EH (cell line): ENCODE measurements at places on chromosomes 11 and 22.

- DNase-seq, result no peak
These were observed 266.7 kb upstream of the C11orf87 start for GRCh38 chr11:109155291-109155690.

DNA sequence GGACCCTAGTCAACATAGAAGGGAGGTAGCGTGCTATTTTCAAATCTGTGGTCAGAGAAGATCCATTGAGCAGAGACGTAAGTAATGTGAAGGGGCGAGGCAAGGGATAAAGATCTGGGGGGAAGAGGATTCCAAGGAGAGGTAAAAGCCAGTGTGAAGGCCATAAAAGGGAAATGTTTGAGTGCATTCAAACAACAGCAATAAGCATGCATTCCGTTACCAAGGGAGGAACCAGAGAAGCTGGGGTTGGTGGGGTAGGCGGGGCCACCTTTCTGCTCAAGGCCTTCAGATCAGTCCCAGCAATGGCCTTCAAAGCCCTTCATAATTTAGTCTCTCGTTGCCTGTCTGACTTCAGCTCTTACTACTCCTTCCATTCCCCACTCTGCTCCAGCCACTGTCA lies 18.4 kb upstream of the SMPD1 start:
- peak; percentile 16 for DNase-seq

DNA sequence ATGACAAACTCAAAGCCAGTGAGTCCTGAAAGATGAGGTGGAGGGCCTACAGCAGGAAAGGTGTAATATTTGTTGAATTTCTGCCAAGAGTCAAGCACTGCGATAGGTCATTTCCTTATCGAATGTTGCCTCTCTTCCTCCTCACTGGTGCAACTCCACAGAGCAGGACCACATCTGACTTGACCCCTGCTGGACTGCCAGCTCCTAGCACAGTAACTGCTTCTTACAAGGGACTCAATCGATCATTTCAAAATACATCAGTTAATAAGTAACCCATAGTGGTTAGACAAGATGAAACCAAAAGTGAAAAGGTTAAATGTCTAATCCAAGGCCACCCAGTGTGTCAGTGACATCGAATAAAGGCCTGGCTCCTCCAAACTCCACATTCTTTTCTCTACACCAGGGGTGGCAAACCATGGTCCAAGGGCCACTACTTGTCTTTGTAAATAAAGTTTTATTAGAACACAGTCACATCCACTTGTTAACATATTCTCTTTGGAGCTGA lies 98.5 kb upstream of the CSNK2A3 start:
- peak; percentile 52 for DNase-seq

GRCh38 chr11:60842668-60843600 lies 1.0 kb downstream of the CCDC86 start:
- peak; percentile 10 for DNase-seq

- peak; percentile 95 for DNase-seq
These were observed 7.4 kb downstream of the DUSP8 start for GRCh38 chr11:1564535-1565172.

DNA sequence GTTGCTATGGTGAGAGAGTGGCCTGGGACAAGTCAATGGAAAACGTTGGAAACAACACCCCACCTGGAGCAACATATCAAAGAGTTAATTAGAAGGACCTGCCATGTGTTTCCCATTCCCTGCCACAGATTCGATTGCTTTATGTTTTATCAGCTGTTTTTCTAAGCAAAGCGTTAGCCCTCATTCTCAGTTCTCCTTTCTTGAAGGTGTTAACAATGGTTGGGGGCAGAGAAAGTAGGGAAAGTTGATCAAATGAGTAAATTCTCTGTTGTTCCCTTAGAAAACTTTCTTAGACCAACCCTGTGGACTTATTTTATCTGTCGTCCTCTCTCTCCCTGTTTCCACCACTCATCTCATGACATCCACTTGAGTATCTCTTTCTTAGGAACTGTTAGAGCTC lies 102.5 kb downstream of the ADAMTS15 start:
- DNase-seq, result no peak

GRCh38 chr11:2804701-2805387 lies 80.7 kb downstream of the CDKN1C start:
- DNase-seq, result no peak

DNA sequence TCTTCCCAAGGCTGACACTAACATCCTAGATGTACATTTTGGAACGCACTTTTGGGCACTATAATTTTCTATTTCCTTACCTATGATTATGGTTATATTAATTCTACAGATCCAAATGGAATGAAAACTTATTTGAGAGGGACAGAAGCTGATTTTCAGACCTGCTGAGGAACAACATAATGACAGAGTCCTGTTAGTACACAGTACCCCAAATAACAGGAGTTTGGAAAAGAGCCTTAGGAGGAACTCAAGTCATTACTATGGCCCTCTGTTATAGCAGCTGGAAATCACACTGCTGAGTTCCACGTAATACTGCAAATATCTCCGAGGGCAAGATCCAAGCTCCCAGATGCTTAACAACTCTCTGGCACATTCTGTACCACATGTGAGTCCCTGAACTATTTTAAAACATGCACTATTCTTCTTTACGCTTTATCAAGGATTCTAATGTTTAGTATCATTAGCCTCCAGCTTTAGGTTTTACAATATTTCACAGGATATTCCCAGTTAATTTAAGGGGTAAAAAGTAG lies 1027.7 kb upstream of the CCDC90B start:
- no peak for DNase-seq

DNA sequence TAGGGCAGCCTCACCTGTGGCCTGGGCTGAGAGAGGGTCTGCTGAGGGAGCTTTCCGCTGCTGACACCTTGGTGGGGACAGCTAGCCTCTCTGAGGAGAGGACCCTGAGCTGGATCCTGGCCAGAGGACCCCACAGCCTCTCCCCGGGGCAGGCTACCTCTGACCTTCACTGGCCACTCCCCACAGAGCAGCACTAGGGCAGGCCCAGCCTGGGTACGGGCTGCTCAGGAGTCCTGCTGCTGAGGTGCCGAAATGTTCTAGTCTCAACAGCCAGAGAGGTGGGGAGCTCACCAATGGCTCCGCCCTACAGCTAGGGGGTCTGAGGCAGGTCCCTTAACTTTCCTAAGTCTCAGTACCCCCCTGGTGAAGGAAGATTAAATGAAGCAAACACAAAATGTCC lies 47.5 kb downstream of the SGSM3 start:
- DNase-seq, result no peak

- no peak for DNase-seq
These were observed 21.4 kb downstream of the ARHGEF12 start for GRCh38 chr11:120357620-120358019.
